ENCODE measurements at places on chromosomes 11 and 22. TPM values are rescaled to one million over a fixed set of nuclear protein-coding genes. Genes with fewer than 3 reads are reported as not detected.

GRCh38 chr22:28241656-28242290, 322.7 kb upstream of the PITPNB start:
- no peak for DNase-seq

- peak; percentile 46 for DNase-seq
Observed at GRCh38 chr11:110295531-110296225, 736 bp downstream of the RDX start.

GRCh38 chr11:11384829-11385228, 31.8 kb upstream of the CSNK2A3 start:
- DNase-seq = no peak

GRCh38 chr11:131977854-131978253, 607.4 kb downstream of the NTM start:
- DNase-seq = no peak

GRCh38 chr22:32788904-32789624, 12.4 kb upstream of the TIMP3 start:
- DNase-seq = no peak

- no peak for DNase-seq
Observed at GRCh38 chr22:37173709-37174108, 14.3 kb downstream of the C1QTNF6 start.

DNA sequence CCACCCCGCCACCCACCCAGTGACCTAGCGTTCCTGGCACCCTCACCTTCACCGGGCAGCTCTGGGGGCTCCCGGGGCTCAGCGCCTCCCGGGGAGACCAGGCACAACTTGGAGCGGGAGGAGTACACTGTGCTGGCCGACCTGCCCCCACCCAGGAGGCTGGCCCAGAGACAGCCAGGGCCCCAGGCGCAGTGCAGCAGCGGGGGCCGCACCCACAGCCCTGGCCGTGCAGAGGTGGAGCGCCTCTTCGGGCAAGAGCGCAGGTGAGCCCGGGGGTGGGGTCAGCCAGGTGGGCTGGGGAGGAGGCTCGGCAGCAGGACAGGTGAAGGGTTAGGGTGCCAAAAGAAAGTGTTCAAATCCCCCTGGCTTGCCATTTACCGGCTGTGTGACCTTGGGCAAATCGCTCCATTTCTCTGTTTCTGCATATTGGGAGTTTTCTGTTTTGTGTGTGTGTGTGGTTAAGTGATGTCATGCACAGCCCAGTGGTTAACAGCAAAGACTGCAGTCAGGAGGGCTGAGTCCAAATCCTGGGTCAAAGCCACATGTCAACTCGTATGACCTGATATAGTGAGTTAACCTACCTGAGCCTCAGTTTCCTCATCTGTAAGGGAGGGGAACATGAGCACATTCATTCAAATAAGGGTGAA, 29.5 kb downstream of the TRIOBP start:
- no peak for DNase-seq

DNA sequence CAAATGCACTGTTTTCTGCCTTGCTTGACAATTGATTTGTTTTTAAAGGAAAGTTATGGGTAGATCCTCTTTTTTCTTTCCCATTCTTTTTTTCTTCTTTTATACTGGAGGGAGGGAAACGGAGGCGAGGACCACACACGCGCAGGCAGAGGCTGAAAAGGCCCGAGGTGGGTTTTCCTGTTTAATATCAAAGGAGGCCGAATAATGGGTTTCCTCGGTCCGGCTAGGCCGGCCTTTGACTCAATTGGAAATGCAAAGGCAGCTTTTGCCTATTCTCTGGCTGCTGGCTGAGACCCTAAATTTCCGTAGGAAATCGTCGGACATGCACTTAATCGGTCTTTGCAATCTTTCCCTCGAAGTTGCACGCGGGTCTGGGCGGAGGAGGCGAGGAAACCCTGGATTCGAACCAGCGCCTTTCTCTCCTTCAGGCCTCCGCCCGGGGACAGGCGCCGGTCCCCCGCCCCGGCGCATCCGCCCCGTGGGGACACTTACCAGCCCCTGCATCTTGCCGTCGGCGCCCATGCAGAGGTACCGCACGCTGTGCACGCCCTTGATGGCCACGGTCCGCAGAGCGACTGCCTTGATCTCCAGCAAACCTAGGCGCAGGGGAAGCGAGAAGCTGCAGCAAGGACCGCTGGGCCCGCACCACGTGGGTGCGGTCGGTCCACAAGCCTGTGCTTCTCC, 911 bp downstream of the FGF19 start:
- no peak for DNase-seq

DNA sequence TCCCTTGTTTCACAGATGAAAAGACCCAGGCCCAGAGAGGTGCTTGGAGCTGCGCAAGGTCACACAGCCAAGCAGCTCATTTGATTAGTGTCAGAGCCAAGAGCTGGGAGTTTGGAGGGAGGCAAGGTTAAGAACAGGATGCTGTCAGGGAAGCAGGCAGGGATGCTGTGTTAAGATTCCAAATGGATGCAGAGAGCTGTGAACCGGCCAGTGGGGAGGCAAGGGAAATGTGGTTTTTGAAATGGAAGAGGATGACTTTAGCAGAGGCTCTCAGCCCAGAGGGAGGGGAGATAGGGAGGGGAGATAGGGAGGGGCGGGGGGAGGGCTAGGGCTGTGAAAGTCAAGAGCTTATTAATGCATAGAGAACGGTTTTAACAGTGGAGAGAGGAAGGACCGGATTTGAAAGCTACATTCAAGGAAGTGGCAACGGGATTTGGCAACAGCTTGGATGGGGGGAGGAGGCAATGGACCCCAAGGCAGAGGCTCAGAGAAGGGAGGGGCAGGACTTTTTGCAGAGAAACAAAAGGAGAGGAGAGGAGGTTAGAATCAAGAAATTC, 13.0 kb downstream of the RTN4RL2 start:
- DNase-seq = no peak

- DNase-seq = no peak
Observed at GRCh38 chr11:100963375-100963774, 166.2 kb downstream of the PGR start.

DNA sequence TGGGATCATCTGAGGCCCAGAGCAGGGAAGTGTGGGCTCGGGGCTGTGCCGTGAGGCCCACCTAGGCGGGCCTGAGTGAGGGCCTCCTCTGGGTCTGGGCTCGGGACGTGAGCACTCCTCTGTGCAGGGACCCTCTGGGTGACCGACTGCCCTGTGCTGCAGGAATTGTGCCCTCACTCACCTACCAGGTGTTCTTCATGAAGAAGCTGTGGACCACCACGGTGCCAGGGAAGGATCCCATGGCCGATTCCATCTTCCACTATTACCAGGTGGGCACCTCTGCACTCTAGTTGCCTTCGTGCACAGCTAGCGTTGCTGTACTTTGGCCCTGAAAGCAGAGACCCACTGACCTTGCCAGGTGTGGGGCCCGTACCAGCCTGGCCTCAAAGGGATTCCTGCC, 80.5 kb downstream of the MYO7A start:
- no peak for DNase-seq

GRCh38 chr11:94152678-94153065, 24.0 kb downstream of the PANX1 start:
- DNase-seq = no peak

The TSSK2 gene
- total RNA-seq = not detected

The OR52E8 gene
- not detected for total RNA-seq

The MYOD1 gene
- not detected for total RNA-seq

The MMP3 gene
- total RNA-seq = not detected
